ENCODE measurements at places on chromosomes 13 and 19.

- no peak for DNase-seq
Observed at GRCh38 chr19:16327911-16328823, 3.5 kb downstream of the KLF2 start.

DNA sequence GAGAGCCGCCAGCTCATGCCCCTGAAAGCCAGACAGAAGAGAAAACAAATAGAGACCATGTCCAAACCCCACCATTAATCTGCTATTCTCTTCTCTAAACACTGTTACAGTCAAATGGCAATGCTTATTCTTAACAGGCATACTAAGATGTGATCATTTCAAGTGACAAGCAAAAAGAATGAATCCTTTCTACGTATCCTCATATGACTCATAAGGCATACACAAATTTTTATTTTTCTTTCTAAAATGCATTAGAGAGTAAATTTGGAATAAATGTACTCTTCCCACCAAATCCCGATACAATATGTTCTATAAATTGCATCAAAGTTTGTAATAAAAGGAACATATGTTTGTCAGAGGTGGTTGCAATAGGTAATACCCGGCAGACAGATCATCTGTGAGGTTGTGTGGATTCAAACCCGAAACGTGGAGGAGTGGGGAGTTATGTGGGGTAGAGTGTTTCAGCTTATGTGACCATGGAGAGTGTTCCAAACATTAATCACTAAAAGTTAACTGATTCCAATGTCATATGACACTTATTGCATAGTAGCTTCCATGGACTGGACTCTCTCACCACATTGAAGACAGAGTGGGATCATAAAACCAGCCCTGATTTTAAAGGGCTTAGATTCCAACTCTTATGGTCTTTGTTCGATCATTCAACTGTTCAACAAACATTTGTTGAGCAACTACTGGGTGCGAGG is 213.1 kb downstream of the DCLK1 start:
- DNase-seq = no peak

DNA sequence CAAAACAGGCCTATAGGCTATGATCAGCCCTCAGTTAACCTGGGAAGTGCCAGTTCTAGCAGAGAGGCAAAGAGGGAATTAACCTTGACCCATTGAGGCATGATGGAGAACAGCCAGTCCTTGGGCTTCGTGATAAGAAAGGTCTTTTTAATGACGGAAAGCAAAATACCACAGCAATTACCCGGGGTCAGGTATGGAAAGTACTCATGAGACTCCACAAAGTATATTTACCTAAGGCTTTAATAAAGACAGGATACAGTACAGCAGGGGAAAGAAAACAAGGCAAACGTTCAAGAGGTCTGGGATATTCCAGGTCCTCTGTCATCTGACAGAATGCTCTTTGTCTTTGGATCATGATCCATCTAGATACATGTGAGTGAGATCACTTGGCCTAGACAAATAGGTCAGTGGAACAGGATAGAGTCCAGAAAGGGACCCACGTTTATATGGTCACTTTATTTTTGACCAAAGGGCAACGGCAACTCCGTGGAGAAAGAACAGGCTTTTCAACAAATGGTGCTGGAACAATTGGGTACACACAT is 52.2 kb downstream of the WDFY2 start:
- DNase-seq = no peak

DNA sequence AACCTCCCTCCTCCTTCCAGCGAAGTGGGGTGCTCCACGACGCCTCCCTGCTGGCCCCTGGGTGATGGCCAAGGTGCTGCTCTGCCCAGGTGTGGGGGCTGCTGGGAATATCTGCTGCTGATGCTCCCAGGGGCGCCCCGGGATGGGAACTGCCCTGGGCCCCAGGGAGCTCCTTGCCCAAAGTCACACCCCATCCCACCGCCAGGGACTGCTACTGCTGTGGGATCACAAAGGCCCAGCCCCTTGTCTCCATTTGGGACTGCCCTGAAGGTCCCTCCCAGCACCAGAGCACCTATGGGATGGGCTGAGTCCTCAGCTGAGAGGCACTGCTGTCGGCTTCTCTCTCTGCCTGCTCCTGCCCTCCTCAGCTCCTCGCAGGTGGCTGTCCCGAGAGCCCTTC is 19.0 kb downstream of the CHST8 start:
- no peak for DNase-seq
